ENCODE measurements at places on chromosomes 2 and 18.

- DNase-seq: peak; percentile 73
These were observed 155.0 kb downstream of the EIPR1 start for GRCh38 chr2:3222636-3223035.

- DNase-seq: no peak
These were observed 12.3 kb upstream of the SNTG2 start for GRCh38 chr2:938181-939005.

- DNase-seq: peak; percentile 13
These were observed 88.7 kb upstream of the ATL2 start for GRCh38 chr2:38465789-38466127.

GRCh38 chr2:118177318-118177717, 89.0 kb downstream of the INSIG2 start:
- no peak for DNase-seq

DNA sequence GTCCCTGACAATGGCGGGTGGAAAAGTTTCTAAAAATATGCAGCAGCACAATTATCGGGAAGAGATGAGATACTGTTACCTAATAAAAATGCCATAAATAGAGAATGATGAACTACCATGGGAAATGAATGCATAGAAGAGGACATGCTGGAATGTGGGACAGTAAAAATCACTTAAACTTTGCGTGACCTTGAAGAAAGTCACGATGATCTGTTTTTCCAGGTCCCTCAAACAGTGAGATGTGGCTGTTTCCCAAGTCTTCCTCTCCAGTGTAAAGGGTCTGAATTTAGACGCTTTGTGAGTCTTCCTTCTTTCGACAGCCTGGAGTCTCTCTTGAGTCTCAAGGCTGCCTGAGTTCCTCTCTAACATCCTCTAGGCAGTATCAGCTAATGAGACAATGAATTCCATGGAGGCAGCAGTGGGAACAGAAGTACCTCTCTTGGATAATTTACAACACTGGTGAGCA, 1.4 kb downstream of the CLUL1 start:
- no peak for DNase-seq

DNA sequence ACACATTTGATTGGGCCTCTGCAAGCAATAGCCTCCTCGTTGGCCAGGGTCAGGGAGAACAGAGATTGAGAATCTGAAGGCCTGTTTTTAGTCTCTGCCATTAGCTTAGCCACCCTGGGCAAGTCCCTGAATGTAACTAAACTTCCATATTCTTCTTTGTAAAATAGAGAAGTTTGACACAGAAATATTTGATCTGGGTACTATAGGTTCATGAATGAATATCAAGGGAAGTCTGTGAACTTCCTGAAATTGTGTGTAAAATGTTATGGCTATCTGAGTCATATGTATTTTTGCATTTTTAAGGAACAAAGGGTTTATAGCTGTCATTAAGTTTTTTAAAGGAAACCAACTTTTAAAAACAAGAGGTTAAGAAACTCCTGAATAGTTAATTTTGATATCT, 23.2 kb downstream of the RND3 start:
- no peak for DNase-seq

GRCh38 chr18:9401176-9401575, 66.6 kb downstream of the TWSG1 start:
- DNase-seq: no peak

DNA sequence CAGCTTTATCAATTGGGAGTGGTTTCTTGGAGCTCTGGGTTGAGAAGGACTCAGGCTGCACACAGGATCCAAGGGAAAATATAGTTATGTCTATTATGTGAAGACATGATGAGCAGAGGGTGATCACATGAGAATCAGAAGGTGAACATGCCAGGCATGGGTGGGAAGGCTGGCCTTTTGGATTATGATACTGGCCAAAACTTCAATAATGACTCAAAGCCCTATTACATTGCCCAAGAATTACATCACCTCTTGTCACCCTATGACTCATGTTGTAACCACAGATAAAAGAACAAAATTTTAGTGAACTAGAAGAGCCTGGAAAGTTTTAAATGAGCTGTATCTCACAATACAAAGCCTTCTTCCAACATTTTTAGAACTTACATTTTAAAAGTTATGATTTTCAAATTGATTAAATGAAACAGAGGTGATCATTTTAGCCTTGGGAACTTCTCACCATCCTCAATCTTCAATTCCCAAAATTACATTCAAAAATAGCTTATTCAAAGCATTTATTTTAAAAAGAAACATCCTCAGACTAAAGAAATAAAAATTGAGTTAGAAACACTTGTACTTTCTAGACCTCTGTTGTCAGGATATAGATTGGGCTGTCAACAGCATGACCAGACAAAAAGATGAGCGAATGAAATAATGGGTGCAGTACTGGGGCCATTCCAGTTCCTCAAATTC, 428.3 kb downstream of the MBD2 start:
- no peak for DNase-seq

DNA sequence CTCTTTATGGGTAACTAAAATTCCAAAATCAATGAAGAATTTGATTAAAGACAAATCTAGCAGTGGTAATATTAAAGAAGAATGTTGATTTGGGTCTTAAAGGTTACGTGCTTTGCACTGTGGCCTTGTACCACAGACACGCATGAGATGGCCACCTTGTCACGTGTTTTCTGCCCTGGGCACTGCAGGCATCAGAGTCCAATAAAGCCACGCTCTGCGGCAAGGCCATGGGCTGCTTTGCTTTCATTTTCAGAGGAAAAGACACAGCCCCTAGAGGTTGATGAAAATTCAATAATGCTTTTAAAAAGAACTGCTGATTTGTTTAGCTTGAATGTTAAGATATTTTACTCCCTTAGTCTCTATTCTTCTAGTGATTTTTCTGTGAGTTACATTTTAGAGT, 30.4 kb downstream of the AOX1 start:
- no peak for DNase-seq

DNA sequence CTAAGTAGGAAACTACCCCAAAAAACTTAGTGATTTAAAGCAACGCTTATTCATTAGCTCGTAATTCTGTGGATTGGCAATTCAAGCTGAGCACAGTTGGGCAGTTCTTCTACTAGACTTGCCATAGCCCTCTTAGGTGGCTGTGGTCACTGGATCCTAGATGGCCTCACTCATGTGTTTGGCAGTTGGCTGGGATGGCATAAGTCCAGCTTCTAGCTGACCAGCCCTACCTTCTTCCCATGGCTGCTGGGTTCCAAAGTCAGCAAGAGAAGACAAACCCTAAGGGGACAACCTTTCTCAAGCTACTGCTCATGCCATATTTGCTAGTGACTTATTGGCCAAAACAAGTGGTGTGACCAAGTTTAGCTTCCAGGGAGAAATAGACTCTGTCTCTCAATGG, 95.3 kb downstream of the COPS8 start:
- no peak for DNase-seq

DNA sequence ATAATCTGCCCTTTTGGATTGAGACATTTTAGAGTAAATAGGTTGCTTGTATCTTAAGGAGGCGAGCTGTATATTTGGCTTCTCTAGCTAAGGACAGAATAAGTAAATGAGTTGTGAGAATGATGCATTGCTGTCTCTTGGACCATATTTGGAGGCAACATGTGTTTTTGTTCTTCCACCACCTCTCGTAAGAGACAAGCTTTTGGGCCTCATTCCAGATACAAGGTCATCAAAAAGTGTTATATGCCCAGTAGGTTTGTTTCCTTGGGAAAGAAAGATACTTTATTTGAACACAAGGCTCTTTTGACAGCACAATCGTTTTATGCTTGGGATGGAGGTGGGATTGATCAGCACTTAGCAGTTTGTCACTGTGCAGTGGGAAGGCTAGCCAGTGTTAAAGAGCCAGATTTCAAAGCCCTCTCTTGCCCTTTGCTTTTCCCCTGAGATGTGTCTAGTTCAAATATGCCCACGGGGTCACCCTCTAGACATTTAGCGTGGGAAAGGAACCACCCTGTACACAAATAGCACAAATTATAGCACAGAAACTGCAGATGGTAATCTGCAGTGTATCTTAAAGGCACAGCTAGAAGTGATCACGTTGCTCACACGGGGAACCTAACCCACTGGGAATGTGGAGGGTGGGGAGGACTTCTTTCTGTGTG, 131.3 kb downstream of the MAP4K4 start:
- no peak for DNase-seq

- peak; percentile 9 for DNase-seq
These were observed 20.4 kb upstream of the CD226 start for GRCh38 chr18:69968039-69968438.

DNA sequence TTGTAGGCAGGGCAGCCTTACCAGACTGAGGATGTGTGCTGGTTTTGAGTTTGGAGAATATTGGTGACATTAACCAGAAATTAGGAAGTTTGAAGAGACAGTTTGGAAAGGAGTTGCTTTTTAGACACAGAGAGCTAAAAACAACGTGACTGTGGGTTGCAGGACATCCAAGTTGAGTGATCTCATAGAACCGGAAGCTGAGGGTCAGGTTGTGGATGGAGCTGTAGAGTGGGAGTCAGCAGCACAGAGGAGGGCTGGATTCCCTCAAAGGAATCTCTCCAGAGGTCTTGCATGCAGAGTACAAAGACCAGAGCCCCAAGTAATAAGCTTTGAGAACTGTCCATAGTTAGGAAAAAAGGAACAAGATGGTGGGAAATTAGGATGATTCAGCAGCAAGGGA, 9.3 kb downstream of the MAPRE3 start:
- DNase-seq: no peak

DNA sequence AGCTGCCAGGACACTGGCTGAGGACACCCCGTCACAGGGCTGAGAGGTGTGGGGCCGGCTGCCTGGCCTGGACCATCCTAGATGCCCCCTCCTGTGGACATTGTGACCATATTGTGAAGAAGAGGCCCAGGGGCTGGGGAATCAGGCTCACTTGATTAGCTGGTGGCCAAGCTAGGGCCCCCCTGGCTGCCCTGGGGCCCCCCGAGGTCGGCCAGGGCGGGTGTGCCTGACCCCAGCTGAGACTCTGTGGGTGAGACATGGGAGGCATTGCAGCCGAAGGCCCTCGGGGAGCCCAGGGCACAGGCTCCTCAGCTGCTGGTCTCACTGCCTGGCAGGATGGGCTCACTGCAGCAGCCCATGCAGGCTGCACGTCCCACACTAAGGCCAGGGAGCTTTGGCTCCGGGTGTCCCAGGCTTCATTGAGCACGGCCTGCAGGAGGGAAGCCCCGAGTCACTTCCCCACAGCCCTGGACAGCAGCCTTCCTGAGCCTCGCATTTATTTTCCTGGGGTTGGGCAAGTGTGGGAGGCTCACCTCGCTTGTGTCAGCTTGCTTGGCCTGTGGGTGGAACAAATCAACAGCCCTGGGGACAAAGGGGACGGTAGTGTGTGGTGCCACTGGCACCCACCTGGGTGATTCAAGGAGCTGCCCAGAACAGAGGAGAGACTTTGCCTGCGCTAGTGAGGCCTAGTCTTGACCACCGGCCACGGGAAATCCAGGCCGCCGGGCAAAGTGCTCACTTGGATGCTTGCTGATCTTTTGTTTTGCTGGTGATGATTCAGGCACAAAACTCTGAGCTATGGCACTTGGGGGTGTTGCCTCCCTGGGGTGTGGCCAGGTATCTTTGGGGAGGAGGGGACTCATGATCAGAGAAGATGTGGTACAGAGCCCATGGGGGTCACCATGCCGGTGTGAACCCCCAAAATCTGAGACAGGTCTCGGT, 1.3 kb downstream of the GAL3ST2 start:
- DNase-seq: no peak

GRCh38 chr18:805008-805754, 6.9 kb downstream of the YES1 start:
- no peak for DNase-seq

GRCh38 chr2:29917781-29918180, 3.6 kb downstream of the ALK start:
- no peak for DNase-seq

GRCh38 chr2:197079832-197080555, 153.5 kb upstream of the PGAP1 start:
- no peak for DNase-seq

- no peak for DNase-seq
These were observed 42.9 kb downstream of the SMC6 start for GRCh38 chr2:17710547-17711248.

DNA sequence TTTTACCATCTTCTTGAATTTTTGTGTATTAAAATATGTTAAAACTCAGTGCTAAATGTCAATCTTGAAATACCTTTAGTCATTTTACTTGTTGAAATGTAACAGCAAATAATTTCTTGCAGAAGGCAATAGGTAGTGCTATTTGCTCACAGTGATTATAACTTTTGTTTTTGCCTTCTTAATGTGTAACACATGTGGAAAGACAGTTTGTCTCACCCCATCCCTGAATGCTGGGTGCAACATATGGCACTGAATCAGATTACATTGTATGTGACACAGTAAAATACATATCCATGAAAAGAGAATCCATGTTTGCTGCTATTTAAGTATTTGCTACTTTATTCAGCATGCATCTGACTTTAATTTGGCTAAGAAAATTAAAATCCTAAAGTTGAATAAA, 35.3 kb downstream of the FRZB start:
- no peak for DNase-seq

DNA sequence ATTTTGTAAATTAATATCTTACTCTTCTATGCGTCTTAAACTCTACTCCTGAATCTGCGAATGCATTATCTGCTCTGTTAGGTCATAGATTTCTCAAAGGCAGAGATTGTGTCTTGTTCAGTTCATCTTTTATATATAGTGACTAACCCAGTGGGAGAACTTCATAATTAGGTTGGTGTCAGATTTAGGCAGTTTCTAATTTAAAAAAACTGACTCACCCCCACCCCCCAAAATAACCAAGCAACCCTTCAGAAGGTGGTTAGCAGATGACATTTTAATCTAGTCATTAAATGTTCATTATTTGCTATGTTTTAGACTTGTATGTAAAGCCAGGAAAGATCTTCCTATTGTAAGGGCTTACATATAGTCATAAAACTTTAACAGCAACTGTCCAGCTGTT, 10.4 kb downstream of the SERPINB12 start:
- DNase-seq: no peak

DNA sequence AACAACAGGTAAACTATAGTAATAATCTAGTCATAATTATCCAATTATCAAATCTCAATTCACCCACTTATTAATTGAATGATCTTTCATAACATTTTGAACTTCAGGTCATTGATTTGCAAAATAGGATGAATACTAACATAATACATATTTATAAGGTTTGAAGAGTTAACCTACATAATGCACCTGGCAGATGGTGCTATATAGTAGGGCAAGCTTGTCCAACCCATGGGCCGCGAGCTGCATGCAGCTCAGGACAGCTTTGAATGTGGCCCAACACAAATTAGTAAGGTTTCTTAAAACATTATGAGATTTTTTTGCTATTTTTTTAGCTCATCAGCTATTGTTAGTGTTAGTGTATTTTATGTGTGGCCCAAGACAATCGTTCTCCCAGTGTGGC, 815.8 kb upstream of the ID2 start:
- DNase-seq: no peak

All from CD4-positive, alpha-beta T cell treated with Interferon alpha-2 for 1 hour (primary cell).